ENCODE measurements at places on chromosomes 5 and 9.

DNA sequence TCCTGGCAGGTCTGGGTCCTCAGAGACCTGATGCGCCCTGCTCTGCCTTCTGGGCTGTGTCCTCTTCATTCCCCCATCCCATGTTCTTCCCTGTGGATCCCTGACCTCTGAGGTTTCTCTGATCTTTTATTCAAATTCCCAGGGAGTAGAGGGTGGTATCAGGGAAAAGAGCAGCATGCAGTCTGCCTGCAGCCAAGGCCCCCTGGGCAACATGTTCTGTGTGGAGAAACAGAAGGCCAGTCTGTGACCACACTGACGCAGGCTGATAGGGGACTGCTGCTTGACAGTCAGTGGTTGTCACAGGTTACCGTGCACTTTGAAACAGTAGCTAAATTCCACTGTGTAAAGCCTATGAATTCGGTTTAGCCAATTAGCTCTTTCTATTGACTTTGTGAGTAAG is 156.6 kb upstream of the IRX2 start:
- no peak for DNase-seq

GRCh38 chr9:136529516-136530460 is 16.1 kb downstream of the NOTCH1 start:
- DNase-seq: no peak

- no peak for DNase-seq
These were observed 1387.3 kb upstream of the C9orf72 start for GRCh38 chr9:28960602-28961001.

GRCh38 chr5:16160706-16161105 is 18.9 kb downstream of the MARCHF11 start:
- DNase-seq: peak; percentile 77

DNA sequence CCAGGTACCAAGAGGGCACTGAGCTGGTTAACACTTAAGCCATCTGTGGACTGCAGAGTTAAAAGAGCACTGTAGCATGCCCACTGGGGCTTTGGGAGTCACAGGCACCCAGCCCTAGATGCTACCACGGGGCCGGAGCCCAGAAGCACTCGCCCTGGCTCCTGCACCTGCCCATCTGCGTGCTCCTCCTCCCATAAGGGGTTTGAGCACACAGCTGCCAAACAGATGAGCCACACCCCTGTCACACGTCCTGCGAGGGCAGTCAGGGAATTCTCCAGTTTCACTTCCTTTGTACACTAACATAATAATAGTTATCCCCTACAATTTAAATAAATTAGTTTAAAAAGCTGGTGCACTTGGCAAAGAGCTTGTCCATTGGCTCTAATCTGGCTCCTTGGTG is 4.5 kb upstream of the PCA3 start:
- DNase-seq: no peak

- no peak for DNase-seq
These were observed 61.1 kb downstream of the GLRA1 start for GRCh38 chr5:151863566-151863965.

- DNase-seq: no peak
These were observed 16.4 kb upstream of the FCN2 start for GRCh38 chr9:134863941-134864820.

GRCh38 chr5:167850911-167851310 is 440.5 kb upstream of the WWC1 start:
- DNase-seq: no peak

Measured in MM.1S (cell line).